ENCODE measurements at places on chromosomes 11 and 22.

DNA sequence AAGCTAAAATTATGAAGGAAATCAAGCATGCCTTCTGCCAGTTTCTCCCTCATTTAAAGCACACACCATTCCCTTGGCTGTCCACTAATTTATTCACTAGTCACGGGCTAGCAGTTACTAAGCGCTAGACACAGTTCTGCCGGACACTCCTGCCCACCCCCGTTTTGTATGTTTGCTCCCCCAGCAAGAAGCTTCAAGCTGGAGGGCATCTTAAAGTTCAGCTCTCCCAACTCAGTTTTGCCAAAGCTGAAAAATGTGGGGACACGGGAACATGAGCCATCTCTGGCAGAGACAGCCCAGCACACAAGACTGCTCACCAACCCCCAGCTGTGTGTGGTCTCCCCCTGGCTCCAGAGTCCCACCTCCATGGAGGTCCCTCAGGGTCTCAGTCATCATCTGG, 263.6 kb downstream of the BRD1 start:
- DNase-seq: no peak

DNA sequence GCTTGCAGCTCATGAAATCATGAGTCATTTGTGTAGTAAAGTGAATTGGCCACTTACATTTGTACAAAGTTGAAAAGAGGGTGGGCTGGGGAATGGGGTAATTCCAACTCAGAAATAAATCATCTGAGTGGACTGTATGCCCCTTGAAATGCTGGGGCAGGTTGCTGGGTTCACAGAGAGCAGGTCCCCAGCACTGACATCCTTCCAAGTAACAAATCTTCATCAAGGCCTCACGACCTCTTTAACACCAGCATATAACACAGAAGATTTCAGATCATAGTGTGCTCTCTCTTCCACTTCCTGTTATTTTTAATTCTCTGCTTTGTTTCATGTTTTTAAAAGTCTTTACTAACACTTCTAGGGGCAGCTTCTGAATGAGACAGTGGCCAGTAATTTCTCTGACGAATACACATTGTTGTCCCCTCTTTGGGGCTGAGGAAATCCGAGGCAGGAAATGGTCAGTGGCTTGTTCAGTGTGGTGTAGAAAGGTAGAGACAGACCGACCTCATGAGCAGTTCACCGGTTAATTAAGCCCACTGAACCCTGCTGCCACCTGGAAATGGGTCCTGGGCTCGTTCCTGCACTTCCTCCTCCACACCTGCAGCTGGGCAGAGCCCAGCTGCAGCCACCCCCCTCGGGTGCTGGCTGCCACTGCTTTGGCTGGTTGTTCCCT, 127.7 kb downstream of the MAML2 start:
- DNase-seq: no peak

- no peak for DNase-seq
Observed at GRCh38 chr22:35638410-35638809, 9.8 kb upstream of the APOL6 start.

DNA sequence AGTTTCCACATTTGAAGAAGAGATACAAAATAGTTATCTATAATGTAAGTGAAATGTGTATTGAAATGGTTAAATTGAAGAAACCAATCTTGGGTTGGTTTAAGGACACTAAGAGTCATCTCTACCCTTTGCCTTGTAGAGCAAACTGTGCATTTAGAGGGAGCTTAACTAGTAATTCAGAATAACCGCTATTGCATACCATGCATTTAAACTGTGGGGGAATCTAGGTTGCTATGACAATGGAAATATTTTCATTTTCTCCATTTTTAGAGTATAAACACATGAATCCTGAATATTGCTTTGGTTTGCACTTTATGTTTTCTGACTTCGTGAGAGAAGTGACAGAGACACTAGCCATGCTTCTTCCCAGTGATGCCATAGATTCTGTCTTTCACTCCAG, 39.7 kb downstream of the FAT3 start:
- no peak for DNase-seq

GRCh38 chr11:47886096-47886495, 37.9 kb upstream of the NUP160 start:
- DNase-seq: no peak

- no peak for DNase-seq
Observed at GRCh38 chr22:25064894-25065560, 112.5 kb downstream of the KIAA1671 start.

DNA sequence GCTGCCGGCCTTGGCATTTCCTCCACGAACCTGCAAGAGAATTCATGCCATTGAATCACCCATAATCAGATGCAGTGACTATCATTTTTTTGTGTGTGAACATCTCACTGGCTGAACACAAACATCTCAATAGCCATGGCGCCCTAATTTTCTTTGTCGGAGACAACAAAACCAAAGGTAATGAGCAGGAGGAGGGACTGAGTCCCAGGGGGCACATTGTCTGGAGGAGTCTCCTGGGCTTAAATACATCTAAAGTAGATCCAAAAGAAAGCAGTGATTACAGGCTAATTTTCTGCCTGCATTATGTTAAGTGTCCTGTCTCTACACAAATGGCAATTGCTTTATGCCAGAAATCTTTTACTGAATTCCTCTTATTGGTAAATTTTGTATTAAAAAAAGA, 113.5 kb downstream of the NTM start:
- no peak for DNase-seq

GRCh38 chr11:85379066-85379465, 248.1 kb downstream of the DLG2 start:
- no peak for DNase-seq

GRCh38 chr11:67441098-67441563, 2.1 kb downstream of the CORO1B start:
- DNase-seq: no peak

DNA sequence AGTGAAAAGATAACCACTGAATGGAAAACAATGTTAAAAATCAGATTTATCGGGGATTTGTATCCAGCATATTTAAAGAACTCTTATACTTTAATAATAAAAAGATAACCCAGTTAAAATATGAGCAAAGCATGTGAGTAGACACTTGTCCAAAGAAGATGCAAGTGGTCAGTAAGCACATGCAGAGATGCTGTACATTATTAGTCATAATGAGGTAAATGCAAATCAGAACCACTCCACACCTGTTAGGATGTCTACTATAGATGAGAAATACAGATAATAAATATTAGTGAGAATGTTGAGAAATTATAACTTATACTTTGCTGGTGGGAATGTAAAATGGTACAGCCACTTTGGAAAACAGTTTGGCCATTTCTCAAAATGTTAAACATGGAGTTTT, 28.0 kb downstream of the QSER1 start:
- DNase-seq: no peak

DNA sequence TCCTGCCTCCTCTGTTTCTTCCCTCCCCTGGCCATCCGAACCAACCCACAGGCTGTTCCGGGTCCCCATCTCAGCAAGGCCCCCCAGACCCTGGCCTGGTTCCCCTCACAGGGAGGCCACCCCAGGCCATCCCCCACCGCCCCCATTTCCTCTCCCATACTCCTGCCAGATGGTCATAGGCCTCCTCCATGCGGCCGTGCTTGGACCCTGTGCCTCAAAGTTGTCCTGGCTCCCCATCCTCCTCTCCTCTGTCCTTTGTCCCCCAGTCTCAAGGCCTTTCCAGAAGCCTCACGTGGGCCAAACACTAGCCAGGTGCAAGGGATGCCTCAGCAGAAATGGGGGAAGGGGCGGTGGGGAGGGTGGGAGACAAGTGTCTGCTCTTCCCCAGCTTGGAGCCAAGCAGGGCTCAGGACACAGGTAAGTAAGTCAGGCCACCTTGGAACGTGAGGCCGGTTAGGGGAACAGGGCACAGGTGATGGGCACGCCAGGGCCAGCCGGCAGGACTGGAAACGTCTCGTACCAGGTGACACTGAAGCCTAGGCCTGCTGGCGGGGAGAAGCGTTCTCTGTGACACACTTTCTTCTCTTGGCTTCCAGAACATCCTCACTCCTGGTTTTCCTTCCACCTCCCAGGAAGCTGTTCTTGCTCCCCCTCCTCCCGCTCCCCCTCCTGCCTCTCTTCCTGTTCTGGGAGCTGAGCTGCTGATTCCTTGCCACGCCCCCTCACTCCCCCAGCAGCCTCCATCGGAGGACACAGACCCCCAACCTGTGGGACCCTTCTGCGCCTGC, 31.5 kb upstream of the SLC22A12 start:
- peak; percentile 82 for DNase-seq

- DNase-seq: no peak
Observed at GRCh38 chr11:112590764-112591163, 330.1 kb upstream of the PLET1 start.

DNA sequence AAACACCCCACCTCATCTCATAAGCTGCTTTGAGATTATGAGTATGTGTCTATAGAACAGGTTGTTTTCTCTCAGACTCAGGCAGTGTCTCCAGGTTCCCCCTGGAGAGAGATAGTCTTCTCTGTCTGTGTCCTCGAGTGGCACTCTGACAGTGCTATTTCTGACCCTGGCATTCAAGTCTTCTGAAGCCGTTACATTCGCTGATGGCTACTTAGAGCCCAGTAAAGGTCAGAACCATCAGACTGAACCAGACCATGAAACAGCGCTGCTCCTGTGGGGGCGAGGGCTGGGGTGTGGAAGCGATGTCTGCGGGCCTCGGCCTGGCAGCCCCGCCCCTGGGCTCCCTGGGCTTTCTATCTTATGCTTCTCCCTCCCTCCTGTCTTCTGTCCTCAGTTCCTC, 23.5 kb downstream of the SHISA8 start:
- no peak for DNase-seq

DNA sequence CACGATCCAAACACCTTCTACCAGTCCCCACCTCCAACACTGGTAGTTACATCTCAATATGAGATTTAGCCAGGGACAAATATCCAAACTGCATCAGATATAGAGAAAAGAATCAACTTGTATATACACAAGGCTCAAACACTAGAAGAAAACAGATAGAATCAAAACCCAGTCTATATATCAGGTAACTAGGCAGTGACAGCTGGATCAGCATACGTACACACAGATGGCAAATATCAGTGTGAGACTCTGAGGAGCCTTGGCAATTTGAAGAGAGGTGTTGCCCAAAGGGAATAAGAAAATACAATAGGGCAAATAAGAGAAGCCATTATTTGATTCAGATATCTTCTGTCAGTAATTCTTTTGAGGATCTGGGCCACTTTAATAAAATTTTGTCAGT, 951.3 kb upstream of the CHORDC1 start:
- DNase-seq: no peak

GRCh38 chr11:116294630-116295029, 478.2 kb downstream of the BUD13 start:
- no peak for DNase-seq

GRCh38 chr11:95095858-95096587, 6.4 kb downstream of the ENDOD1 start:
- no peak for DNase-seq

- DNase-seq: no peak
Observed at GRCh38 chr11:1892116-1892515, 421 bp upstream of the PRR33 start.

DNA sequence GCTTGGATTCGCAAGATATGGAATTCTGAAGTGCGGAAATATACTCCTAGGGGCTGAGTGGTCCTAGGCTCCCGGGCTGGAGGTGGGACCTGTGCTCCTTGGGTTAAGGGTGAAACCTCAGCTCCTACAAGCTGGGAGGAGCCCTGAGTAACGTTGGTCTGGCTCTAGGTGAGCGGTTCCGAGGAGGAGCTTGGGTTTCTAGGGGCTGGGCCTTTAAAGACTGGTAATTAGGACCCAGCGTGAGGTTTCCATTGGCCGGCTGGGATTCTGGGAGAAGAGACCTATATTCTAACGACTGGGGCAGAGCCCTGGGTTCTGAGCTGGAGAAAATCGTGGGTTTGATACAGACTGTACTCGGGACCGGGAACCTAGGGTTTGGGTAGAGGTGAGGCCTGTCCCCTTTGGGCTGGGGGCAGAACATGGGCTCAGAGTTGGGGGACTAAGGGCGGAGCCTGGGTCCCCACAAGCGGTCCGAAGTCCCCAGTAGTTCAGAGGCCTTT, 882 bp upstream of the MAP4K2 start:
- no peak for DNase-seq
